ENCODE measurements at places on chromosomes 16 and 17. TPM values are rescaled to one million over a fixed set of nuclear protein-coding genes. Genes with fewer than 3 reads are reported as not detected.

GRCh38 chr16:8955828-8956227 is 7.9 kb downstream of the USP7 start:
- DNase-seq: no peak

DNA sequence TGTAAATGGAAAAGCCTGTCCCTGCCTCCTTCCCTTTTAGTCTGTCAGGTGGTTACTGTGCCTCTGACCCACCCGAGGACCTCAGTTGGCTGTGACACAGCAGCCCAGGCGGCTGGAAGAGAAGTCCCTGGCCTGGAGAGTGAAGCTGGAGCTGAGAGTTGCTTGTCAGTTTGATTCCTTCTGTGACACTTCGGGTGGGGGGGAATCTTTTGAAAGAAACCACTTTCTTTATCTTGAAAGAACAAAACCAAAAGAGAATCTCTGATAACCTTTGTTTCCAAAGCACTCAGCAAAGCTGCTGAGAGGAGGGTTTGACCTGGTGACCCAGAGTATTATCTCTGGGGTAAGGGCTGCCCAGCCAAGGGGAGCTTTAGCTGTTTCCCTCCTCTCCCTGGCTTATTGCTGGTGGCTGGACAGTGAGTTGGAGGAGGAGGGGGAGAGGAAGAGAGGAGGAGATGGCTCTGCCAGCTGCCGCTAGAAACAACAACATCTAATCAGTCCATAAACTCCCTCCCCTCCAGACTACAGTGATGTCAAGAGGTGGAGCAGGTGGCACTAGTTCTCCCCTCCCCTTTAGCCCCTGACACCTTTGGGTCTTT is 34.0 kb downstream of the YPEL2 start:
- DNase-seq: no peak

- DNase-seq: no peak
Measured at GRCh38 chr16:67885976-67886375, 1.3 kb downstream of the NRN1L start.

- DNase-seq: no peak
Measured at GRCh38 chr16:62568926-62569325, 532.7 kb upstream of the CDH8 start.

DNA sequence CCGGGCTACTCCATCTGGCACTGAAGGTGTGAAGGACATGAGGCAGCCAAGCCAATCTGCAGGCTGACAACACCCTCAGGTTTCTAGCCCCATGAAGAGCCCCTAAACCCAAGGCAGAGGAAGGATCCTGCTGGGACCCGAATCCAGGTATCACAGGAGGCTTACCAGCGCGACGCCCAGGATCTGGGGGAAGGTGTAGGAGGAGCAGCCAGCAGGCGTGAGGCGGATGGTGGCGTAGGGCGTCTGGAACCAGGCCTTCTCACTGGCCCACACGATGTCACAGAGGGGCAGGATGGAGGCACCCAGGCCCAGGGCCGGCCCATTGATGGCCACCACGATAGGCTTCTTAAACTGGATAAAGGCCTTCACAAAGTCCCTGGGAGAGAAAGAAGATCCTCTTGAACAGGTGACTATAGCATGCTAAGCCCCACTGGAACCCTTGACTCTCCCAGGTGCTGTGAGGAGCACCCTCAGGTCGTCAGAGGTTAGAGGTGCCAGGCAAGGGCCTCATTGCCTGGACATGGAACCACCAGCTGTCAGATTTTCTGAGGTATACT is 71.7 kb downstream of the DYNLRB2 start:
- no peak for DNase-seq

DNA sequence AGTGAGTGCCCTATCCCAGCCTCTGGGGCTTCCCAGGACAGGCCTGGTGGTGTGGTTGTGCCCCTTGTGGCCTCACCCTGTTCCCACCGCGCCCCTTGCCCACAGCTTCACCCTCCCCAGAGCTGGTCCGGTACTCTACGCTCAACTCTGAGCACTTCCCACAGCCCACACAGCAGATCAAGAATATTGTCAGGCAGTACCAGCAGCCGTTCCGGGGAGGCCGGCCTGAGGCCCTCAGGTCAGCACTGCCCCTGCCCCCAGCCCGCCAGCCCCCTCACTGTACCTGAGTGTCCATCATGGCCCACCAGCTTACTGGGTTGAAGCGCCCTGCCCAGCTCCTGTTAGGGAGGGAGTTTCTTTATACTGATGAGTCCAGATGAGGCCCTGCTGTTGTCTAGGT is 32.3 kb upstream of the ALKBH5 start:
- DNase-seq: no peak

DNA sequence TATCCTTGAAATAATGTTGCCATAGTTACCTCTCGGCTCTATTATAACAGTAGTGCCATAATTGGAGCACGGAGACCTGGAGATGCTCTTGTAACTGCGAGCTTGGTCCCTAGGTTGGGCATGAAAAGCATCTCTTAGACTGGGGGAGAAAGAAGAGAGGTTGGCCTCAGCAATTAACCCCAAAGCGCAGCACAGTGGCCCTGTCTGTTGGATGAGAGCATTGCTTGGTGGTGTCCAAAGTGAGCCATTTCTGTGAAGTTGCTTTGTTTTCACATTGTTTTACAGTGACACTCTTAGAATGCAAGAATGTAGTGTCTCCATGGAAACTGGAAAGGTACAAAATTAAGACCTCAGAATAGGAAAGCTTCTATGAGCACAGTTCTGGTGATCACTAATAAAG is 660.7 kb upstream of the EEF2KMT start:
- no peak for DNase-seq

GRCh38 chr16:2424061-2425007 is 4.9 kb upstream of the CCNF start:
- no peak for DNase-seq

DNA sequence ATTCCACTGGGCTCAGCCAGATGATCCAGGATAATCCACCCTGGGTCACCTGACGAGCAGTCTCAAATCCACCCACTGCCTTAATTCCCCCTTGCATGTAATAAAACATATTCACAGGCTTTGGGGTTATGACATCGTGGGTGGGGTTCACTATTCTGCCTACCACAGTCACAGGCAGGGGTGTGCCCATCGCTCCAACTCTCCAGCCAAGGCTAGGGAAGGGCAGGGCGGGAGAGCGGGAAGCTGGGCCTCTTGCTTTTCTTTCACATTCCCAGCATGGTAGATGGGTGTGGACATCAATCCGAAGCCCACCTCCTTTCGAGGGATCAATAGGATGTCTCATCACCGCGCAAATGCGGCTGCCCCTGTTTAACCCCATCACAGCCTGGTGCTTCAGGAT is 12.7 kb upstream of the CD300LD start:
- DNase-seq: no peak

DNA sequence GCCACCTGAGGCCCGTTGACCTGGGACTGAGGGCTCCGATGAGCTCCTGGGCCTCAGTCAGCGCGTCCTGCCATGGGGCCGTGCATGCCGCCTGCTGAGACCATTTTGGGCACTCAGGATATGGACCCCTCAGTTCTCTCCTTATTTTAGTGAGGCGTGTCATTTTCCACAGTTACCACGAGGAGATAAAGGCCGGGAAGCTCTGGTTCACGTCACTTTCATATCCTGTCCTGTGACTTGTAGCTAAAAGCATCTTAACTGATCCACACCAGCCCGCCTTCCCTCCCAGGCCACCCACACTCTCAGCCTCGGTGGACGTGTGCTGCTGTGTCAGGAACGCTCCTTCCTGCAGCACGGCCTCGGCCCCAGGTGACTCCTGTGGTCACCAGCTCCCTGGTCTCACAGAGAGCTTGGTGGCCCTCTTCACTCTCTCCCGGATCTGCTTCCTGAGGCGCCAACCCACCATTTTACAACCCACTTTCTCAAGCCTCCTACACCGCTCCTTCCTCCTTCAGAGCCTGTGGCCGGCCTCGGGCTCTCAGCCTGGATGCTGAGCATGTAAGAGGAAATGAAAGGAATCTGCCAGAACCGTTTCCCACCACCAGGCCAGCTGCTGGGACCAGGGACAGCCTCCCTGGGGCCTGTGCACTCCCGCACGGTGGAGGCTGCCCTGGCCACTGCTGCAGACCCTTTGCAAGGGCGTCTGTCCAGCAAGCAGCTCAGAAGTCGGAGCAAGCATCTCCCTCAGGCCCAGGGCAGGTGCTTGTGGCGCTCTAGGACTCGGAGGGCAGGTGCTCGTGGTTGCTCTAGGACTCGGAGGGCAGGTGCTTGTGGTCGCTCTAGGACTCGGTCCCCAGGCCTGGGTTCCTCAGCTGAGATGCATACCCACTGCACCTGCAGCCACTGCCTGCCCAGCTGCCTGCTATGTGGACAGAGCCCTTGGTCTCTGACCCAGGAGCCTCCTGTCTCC is 23.9 kb upstream of the FASN start:
- DNase-seq: no peak

DNA sequence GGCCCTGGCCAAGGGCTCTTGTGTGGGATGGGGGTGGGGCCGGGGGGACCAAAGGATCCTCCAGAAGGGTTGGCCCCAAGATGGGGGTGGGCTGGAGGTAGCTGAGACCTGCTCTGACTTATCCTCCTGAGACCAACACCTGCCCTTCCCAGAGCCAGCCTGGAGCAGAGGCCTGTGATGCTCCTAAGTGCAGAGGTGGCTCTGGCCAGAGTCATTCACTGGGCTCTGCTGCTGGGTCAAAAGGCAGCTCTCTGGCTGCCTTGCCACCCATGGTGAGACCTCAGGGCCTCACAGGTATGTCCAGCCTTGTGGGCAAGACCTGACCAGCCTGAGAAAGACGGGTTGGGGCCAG is 393 bp downstream of the SERPINF2 start:
- DNase-seq: no peak

DNA sequence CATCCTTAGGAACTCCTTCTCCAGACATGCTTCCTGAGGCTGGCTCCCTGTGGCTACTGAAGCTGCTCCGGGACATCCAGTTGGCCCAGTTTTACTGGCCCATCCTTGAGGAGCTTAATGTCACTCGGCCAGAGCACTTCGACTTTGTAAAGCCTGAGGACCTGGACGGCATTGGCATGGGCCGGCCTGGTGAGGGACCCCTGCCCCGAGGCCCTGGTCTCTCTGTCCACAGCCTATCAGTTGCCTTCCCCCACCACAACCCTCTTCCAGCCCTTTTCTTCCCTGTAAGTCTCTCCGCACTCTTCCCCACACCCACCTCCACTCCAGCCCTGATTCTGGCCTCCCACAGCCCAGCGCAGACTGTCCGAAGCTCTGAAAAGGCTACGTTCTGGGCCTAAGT is 2.0 kb downstream of the TNK1 start:
- no peak for DNase-seq

DNA sequence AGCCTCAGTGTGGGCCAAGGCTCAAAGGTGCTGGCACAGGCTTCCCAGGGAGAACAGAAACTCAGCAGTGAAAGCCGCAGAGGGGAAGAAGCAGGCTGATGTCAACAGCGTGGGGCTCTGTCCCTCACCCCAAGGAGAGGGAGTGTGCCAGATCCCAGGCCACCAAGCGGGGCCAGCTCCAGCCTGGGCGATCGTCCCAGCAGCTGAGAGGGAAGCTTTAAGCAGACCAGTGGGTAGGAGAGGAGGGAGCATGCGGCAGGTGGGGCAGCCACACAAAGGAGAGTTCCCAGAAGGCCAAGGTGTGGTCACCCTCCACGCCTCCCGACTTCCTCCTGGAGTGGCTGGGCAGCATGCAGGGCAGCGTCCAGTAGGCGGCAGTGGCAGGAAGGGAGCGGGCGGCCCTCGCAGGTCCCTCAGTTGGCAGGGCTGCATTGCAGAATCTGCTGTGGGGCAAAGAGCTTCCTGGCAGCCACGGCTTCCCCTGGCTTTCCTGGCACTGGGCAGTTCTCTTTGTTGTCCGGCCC is 6.0 kb downstream of the SYNGR2 start:
- no peak for DNase-seq

GRCh38 chr16:86899757-86900156 is 321.4 kb downstream of the FOXL1 start:
- DNase-seq: peak; percentile 32

DNA sequence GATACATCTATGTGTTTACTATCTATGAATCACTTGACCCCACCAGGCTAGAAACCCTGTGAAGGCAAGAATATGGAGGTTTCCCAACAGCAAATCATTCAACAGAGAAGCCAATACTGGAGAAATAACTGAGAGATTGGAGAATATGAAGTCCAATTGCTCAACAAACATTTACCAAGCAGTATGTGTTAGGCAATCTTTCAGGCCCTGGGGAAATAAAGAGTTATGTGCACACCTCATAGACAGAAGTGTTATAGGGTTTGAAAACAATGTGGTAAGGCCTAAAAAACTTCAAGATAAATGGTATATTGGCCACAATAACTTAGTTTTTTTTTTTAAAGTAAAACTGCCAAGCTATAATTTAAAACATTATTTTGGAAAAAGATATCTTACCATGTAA is 1245.8 kb downstream of the CDH11 start:
- DNase-seq: no peak

DNA sequence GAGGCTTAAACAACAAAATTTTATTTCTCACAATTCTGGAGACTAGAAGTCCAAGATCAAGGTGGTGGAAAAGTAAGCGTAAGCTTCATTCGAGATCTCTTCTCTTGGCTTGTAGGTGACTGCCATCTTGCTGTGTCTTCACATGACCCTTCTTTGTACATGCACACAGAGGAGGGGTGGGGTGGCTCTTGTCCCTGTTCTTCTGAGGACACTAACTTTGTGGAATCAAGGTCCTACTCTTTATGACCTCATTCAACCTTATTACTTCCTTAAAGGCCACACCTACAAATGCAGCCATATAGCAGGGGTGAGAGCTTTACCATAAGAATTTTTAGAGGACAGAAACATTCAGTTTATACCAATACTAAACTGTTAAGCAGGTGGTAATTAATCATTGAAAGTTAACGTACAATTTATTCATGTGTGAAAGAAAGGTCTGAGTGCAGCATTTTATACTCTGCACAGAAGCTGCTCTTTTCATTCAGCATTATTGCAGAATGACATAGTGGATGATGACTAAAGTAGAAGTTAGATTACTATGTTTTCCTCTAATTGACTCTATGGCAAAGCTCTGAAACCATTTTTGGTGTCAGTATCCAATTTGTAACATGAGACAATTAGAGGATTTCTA is 139.9 kb upstream of the HLF start:
- DNase-seq: no peak

DNA sequence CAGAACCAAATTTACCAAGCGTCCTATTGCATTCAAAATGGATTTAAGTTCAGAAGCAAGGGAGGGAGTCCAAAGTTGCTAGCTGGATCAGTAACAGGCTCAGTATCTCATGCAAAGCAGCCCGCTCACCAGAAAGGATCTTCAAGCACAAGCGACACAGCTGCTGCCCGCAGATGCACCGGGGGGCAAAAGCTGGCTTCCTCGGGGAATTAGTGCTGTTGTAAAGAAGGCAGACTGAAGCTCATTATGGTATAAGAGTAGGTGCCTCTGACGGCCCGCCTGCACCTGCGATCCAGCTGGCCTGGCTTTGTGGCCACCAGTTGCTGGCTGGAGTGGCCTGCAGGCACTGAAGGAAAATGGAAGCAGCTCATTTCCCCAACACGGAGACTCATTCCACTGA is 128.4 kb upstream of the RCVRN start:
- no peak for DNase-seq

- no peak for DNase-seq
Measured at GRCh38 chr17:50558941-50559614, 1.4 kb upstream of the CACNA1G start.

GRCh38 chr17:79729761-79730160 is 982 bp upstream of the ENPP7 start:
- DNase-seq: no peak

GRCh38 chr17:7435676-7436555 is 681 bp downstream of the TMEM102 start:
- no peak for DNase-seq

- no peak for DNase-seq
Measured at GRCh38 chr16:67482233-67482924, 968 bp downstream of the AGRP start.

Gene PER1
- 5.2 TPM for total RNA-seq

Gene ATP2A1
- not detected for total RNA-seq

Gene PTRH2
- total RNA-seq: 31.1 TPM

Gene PPP1R1B
- not detected for total RNA-seq

Gene NPIPA8
- total RNA-seq: not detected

Gene GLP2R
- total RNA-seq: 0.63 TPM

Gene GNAO1
- total RNA-seq: 0.05 TPM

Gene PSME3IP1
- total RNA-seq: 89.3 TPM
